Astrocyte (in vitro differentiated cells and primary cell): ENCODE measurements at places on chromosomes 13 and 19. TPM values are rescaled to one million over a fixed set of nuclear protein-coding genes. Genes with fewer than 3 reads are reported as not detected.

GRCh38 chr13:109408591-109409382, 377.6 kb downstream of the IRS2 start:
- H3K4me1 ChIP-seq, result peaks cover 5% of the 10 kb centered on the region
- no peak overlapping the region for H3K27ac ChIP-seq
- no peaks in the 10 kb centered on the region for H3K27me3 ChIP-seq
- no peak overlapping the region for H3K4me3 ChIP-seq

Gene MEGF8
- total RNA-seq, result 42.0 and 45.7 TPM in 2 replicates

GRCh38 chr13:30329009-30329585, 21.7 kb upstream of the KATNAL1 start:
- H3K4me3 ChIP-seq, result no peak overlapping the region
- H3K36me3 ChIP-seq, result no peaks in the 10 kb centered on the region
- H3K4me1 ChIP-seq, result no peaks in the 10 kb centered on the region
- H3K27ac ChIP-seq, result no peak overlapping the region
- no peak for DNase-seq

DNA sequence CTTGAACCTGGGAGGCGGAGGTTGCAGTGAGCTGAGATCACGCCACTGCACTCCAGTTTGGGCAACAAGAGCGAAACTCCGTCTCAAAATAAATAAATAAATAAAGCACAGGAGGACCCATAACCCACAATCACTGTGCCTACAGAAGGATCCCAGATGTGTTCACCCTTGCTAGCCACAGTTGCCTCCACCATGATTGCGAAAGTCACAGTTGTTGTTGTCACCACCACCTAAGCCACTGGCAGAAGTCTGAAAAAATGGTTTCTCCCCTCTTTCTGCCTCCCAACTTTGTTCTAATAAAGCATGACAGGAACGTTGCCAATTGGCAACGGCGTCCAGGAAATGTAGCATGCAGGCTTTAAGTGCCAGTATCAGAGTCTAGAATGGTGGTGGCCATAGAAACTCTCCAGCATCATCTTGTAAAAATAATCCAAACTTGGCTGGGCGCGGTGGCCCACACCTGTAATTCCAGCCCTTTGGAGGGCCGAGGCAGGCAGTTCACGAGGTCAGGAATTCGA, 2.2 kb upstream of the EPS15L1 start:
- no peak for DNase-seq
- H3K4me3 ChIP-seq, result no peak overlapping the region
- H3K4me1 ChIP-seq, result peaks cover 13% of the 10 kb centered on the region
- no peak overlapping the region for H3K27ac ChIP-seq

- no peak for DNase-seq
- no peaks in the 10 kb centered on the region for H3K36me3 ChIP-seq
- H3K27me3 ChIP-seq, result peaks cover 3% of the 10 kb centered on the region
Observed at GRCh38 chr19:48636859-48637448, at the start of gene DBP. DBP (minus strand) TSS chr19:48637379; CDS start chr19:48636994, 385 bp downstream.

GRCh38 chr13:26386026-26386425, 132.1 kb downstream of the CDK8 start:
- H3K36me3 ChIP-seq, result no peaks in the 10 kb centered on the region
- H3K4me3 ChIP-seq, result no peak overlapping the region
- no peaks in the 10 kb centered on the region for H3K4me1 ChIP-seq
- no peak for DNase-seq
- no peaks in the 10 kb centered on the region for H3K27me3 ChIP-seq

- no peak for DNase-seq
- H3K4me3 ChIP-seq, result no peak overlapping the region
- H3K36me3 ChIP-seq, result peaks cover 19% of the 10 kb centered on the region
- H3K27me3 ChIP-seq, result no peaks in the 10 kb centered on the region
- H3K27ac ChIP-seq, result no peak overlapping the region
Observed at GRCh38 chr19:45069056-45069455, 7.2 kb downstream of the ZNF296 start.

DNA sequence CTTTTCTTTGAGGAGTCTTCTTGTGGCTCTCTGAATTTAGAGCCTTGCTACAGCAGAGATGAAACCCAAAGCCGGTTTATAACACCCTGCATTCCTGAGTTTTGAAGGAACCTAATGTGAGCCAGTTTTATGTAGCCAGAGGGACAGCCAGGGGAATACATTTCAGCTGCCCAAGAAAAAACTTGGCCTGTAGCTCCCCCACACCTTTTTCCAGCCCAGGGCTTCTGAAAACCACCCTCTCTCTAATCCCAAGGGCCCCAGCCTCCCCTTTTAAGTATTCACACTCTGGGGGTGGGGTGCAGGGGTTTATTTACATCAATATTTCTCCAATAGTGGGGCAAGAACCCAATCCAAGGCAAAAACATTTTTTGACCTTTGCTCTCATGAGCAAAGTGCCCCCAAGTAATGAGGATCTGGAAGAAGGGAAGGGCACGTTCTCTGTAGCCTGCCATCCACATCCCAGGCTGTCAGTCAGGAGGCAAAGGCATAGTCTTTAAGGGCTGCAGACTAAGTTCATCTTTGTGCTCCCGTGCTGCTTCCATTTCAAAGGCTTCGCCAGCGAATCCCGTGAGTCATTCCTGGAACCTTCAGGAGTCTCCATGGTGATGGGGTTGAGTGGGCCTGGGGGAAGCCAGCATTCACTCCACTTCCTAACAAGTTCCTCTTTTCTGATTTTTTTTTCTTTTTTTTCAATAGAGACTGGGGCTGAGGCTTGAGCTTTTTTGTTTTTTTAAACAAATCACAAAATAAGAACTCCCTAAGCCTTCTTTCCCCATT, 33.2 kb upstream of the MEDAG start:
- H3K4me1 ChIP-seq, result peaks cover 59% of the 10 kb centered on the region
- DNase-seq, result peak; percentile 93
- H3K36me3 ChIP-seq, result no peaks in the 10 kb centered on the region
- peak overlapping the region; percentile 100 for H3K27ac ChIP-seq
- H3K4me3 ChIP-seq, result no peak overlapping the region

Gene KIR2DL1
- total RNA-seq, result not detected in 2 replicates

Gene FOXO1
- total RNA-seq, result 8.8 and 10.4 TPM in 2 replicates

DNA sequence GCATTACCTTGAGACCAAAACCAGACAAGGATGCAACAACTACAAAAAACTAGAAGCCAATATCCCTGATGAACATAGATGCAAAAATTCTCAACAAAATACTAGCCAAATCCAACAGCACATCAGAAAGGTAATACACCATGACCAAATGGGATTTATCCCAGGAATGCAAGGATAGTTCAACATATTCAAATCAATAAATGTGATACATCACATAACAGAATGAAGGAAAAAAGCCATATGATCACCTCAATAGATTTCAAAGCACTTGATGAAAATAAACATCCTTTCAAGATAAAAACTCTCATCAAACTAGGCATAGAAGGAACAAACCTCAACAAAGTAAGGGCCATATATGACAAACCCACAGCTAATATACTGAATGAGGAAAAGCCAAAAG, 10.2 kb upstream of the ZNF546 start:
- peaks cover 8% of the 10 kb centered on the region for H3K36me3 ChIP-seq
- H3K27ac ChIP-seq, result no peak overlapping the region
- no peak for DNase-seq
- no peak overlapping the region for H3K4me3 ChIP-seq
- no peaks in the 10 kb centered on the region for H3K27me3 ChIP-seq

- peaks cover 16% of the 10 kb centered on the region for H3K27me3 ChIP-seq
- no peak overlapping the region for H3K4me3 ChIP-seq
- H3K27ac ChIP-seq, result no peak overlapping the region
- H3K36me3 ChIP-seq, result no peaks in the 10 kb centered on the region
- no peaks in the 10 kb centered on the region for H3K4me1 ChIP-seq
- no peak for DNase-seq
Observed at GRCh38 chr19:19217099-19217498, 5.3 kb downstream of the NCAN start.

Gene ZFP36
- total RNA-seq, result 21.6 and 28.0 TPM in 2 replicates

GRCh38 chr13:50340146-50340545, 324.9 kb downstream of the KCNRG start:
- H3K4me3 ChIP-seq, result no peak overlapping the region
- no peaks in the 10 kb centered on the region for H3K36me3 ChIP-seq
- H3K4me1 ChIP-seq, result no peaks in the 10 kb centered on the region
- H3K27ac ChIP-seq, result no peak overlapping the region
- DNase-seq, result no peak

GRCh38 chr13:71039440-71039839, 827.6 kb downstream of the DACH1 start:
- no peak overlapping the region for H3K4me3 ChIP-seq
- no peak for DNase-seq
- H3K27ac ChIP-seq, result no peak overlapping the region
- no peaks in the 10 kb centered on the region for H3K27me3 ChIP-seq
- H3K4me1 ChIP-seq, result no peaks in the 10 kb centered on the region

- H3K36me3 ChIP-seq, result no peaks in the 10 kb centered on the region
- no peak overlapping the region for H3K27ac ChIP-seq
- H3K27me3 ChIP-seq, result no peaks in the 10 kb centered on the region
- DNase-seq, result no peak
- H3K4me1 ChIP-seq, result no peaks in the 10 kb centered on the region
Observed at GRCh38 chr13:82187227-82187626, 1695.0 kb downstream of the SLITRK1 start.

Gene FPR2
- not detected in 2 replicates for total RNA-seq

Gene AP2S1
- 262 and 278 TPM in 2 replicates for total RNA-seq

GRCh38 chr13:51761643-51762350, 42.2 kb downstream of the DHRS12 start:
- H3K27me3 ChIP-seq, result no peaks in the 10 kb centered on the region
- peaks cover 12% of the 10 kb centered on the region for H3K36me3 ChIP-seq
- H3K4me1 ChIP-seq, result peaks cover 24% of the 10 kb centered on the region

Gene CYP4F11
- total RNA-seq, result not detected in 2 replicates

DNA sequence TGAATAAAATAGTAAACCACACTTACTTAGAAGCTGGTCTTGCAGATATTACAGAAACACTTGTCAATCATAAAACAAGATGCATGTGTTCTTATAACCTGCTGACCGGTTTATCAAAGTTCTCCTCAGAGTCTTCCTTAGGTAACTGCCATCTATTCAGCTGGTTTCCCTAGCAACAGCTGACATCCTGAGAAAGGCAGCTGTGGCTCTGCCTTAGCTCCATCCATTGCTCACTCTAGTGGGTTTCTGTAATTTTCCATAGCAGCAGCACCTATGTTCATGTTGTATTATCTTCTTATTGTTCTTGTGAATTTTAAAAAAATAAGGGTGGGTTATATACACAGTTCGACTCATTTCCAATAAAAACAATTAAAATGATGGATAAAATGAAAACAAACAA, 87.8 kb downstream of the RAP2A start:
- no peak overlapping the region for H3K4me3 ChIP-seq
- DNase-seq, result no peak
- H3K4me1 ChIP-seq, result no peaks in the 10 kb centered on the region
- H3K36me3 ChIP-seq, result no peaks in the 10 kb centered on the region

Gene MIPEP
- 13.0 and 18.6 TPM in 2 replicates for total RNA-seq

GRCh38 chr13:46142776-46143175, 37.9 kb upstream of the CPB2 start:
- no peak for DNase-seq
- H3K4me3 ChIP-seq, result no peak overlapping the region
- no peaks in the 10 kb centered on the region for H3K36me3 ChIP-seq

- H3K36me3 ChIP-seq, result no peaks in the 10 kb centered on the region
- no peak overlapping the region for H3K27ac ChIP-seq
- no peak overlapping the region for H3K4me3 ChIP-seq
- DNase-seq, result no peak
- no peaks in the 10 kb centered on the region for H3K4me1 ChIP-seq
- no peaks in the 10 kb centered on the region for H3K27me3 ChIP-seq
Observed at GRCh38 chr19:56266051-56266450, 6.5 kb upstream of the EDDM13 start.

GRCh38 chr19:6617374-6617773, 26.4 kb upstream of the CD70 start:
- no peak overlapping the region for H3K27ac ChIP-seq
- DNase-seq, result no peak
- H3K27me3 ChIP-seq, result no peaks in the 10 kb centered on the region
- no peaks in the 10 kb centered on the region for H3K4me1 ChIP-seq
- no peaks in the 10 kb centered on the region for H3K36me3 ChIP-seq
- H3K4me3 ChIP-seq, result no peak overlapping the region
